Ovary (tissue), 10 donors: ENCODE measurements at places on chromosomes 3 and 15. TPM values are rescaled to one million over a fixed set of nuclear protein-coding genes. Genes with fewer than 3 reads are reported as not detected.

GRCh38 chr3:191348098-191348497 lies 17.8 kb upstream of the UTS2B start:
- no peaks in the 10 kb centered on the region for H3K36me3 ChIP-seq
- peaks cover 19% of the 10 kb centered on the region for H3K4me1 ChIP-seq
- H3K27ac ChIP-seq, result no peak overlapping the region
- DNase-seq, result no peak

DNA sequence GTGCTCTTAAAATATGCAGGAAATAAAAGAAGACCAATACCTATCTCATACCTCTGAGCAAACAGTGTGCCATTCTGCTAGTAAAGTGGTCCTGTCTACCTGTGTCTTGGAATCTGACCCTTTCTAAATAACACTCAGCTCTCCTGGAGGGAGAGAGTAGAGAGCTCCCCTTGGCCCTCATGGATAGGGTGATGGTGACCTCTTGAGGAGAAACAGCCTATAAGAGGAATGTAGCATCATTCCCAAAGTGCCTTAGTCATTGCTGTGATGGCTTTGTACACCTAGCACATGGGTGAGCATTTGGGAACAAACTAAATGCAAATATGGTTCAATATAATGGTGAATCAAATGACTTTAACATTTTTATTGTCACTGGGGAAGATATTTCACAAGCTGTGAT lies 10.0 kb downstream of the SNTN start:
- no peaks in the 10 kb centered on the region for H3K4me1 ChIP-seq
- H3K27ac ChIP-seq, result no peak overlapping the region
- no peak for DNase-seq
- H3K36me3 ChIP-seq, result no peaks in the 10 kb centered on the region
- H3K4me3 ChIP-seq, result no peak overlapping the region
- H3K27me3 ChIP-seq, result no peaks in the 10 kb centered on the region

- H3K36me3 ChIP-seq, result no peaks in the 10 kb centered on the region
- H3K4me3 ChIP-seq, result no peak overlapping the region
Observed at GRCh38 chr15:47388299-47388698, 329.0 kb upstream of the SEMA6D start.

GRCh38 chr3:30435861-30436331 lies 170.5 kb upstream of the TGFBR2 start:
- H3K4me3 ChIP-seq, result peak overlapping the region; percentile 1
- no peaks in the 10 kb centered on the region for H3K36me3 ChIP-seq
- no peaks in the 10 kb centered on the region for H3K4me1 ChIP-seq
- no peak for DNase-seq
- no peak overlapping the region for H3K27ac ChIP-seq

GRCh38 chr3:134675726-134676256 lies 25.0 kb upstream of the KY start:
- H3K36me3 ChIP-seq, result no peaks in the 10 kb centered on the region
- no peak overlapping the region for H3K4me3 ChIP-seq
- H3K27ac ChIP-seq, result no peak overlapping the region
- no peaks in the 10 kb centered on the region for H3K4me1 ChIP-seq
- no peak for DNase-seq

GRCh38 chr3:81425198-81425868 lies 336.1 kb downstream of the GBE1 start:
- no peak for DNase-seq
- H3K4me3 ChIP-seq, result no peak overlapping the region
- H3K27me3 ChIP-seq, result no peaks in the 10 kb centered on the region
- H3K36me3 ChIP-seq, result no peaks in the 10 kb centered on the region
- H3K4me1 ChIP-seq, result no peaks in the 10 kb centered on the region
- no peak overlapping the region for H3K27ac ChIP-seq

GRCh38 chr3:191425322-191425734 lies 35.6 kb upstream of the PYDC2 start:
- no peaks in the 10 kb centered on the region for H3K27me3 ChIP-seq
- H3K4me1 ChIP-seq, result no peaks in the 10 kb centered on the region
- no peak overlapping the region for H3K27ac ChIP-seq
- no peak overlapping the region for H3K4me3 ChIP-seq
- no peaks in the 10 kb centered on the region for H3K36me3 ChIP-seq

STRA6 gene
- 2.4 TPM for total RNA-seq

A4GNT gene
- total RNA-seq, result not detected

TRIM71 gene
- 0.43 TPM for total RNA-seq

SH2D7 gene
- total RNA-seq, result not detected

GABRA5 gene
- total RNA-seq, result not detected

C3orf49 gene
- not detected for total RNA-seq
